ENCODE measurements at places on chromosomes 16 and 17. TPM values are rescaled to one million over a fixed set of nuclear protein-coding genes. Genes with fewer than 3 reads are reported as not detected.

TMEM238L gene
- not detected for polyA plus RNA-seq

MYH3 gene
- polyA plus RNA-seq, result 0.70 TPM

ITGAD gene
- polyA plus RNA-seq, result 0.04 TPM

ACAP1 gene
- polyA plus RNA-seq, result 40.5 TPM

CENPT gene
- polyA plus RNA-seq, result 12.4 TPM
